Stimulated activated CD4-positive, alpha-beta T cell treated with anti-CD3 and anti-CD28 coated beads, Interleukin-15, amount 100 ng/mL, for 48 hours (primary cell): ENCODE measurements at places on chromosomes 3 and 15.

DNA sequence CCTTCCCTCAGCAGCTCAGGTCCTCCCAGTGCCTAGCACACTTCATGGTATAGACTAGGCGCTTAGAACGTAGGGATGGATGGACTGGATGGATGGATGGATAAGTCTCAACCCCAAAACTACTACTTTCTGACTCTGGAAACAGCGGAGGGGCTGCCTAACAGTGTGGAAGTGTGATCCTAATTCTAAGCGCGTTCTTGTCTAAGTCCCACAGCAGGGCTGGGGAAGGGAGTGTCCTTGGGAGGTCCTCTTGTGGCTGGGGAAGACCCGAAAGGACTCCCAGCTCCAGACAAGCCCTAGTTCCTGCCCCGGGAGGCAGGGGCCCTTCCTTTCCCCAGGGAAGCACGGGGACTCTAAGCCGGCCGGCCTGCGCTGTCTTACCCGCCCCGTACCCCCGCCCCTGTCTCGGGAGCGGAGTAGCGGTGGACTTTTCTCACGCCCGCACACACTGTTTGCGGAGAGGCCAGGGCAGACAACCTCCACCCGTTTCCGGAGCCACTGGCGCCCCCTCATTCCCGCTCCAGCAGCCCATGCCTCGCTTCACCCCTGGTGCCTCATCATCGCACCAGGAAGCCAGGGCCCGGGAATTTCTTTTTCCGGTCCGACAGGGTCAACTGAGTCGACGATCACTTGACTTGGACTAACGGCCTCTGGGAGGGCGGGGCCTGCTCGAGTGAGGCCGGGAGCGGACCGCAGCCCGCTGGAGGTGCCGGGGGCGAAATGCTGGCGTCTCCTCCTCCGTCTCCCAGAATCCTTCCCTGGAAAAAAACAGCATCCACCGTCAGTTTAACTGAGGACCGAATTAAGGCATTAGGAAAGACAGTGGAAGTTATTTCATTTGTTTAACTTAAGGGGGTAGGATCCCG, 133.3 kb downstream of the TBC1D2B start:
- peak; percentile 27 for DNase-seq

DNA sequence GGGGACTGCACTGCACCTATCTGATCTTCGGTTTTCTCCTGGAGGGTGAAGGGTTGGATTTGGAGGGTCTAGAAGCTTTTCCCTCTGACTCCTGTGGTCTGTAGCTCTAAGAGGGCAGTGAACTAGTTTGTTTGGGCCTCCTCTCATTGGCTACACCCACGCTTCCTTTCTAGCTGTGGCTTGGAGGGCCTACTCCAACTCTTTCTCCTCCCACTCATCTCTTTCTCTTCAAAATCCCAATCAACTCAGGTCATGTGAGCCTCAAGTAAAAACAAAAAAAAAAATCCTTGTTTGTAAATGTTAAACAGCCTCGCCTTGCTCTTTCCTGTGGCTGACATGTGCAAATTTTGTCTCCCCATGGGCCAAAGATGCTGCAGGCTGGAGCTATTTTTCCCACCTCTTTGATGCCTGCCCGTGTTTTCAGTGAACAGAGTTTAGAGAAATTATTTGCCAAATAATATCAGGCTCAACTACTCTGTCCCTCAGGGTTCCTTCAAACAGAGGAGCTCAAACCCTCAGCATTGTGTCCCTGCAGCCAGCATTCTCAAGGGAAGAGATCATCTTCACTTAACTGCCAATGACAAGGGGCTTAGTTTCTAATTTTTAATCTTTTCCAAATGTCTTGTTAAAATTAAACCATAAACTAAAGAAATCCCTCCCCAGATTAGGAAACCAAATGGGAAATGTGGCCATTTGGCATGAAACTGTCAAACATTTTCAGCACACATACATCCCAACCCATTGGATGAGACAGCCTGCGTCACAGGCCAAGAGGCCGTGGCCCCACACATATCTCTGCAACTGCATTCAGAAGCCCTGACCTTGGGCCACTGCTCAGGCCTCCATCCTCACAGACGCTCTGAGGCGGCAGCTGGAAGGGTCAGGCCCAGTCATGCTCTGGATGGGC, 114.8 kb upstream of the THBS1 start:
- no peak for DNase-seq

GRCh38 chr15:34335176-34336032, 2.2 kb downstream of the SLC12A6 start:
- no peak for DNase-seq

GRCh38 chr3:144189044-144189443, 217.4 kb downstream of the DIPK2A start:
- DNase-seq = no peak

GRCh38 chr3:142735462-142735861, 11.6 kb downstream of the TRPC1 start:
- DNase-seq = no peak

DNA sequence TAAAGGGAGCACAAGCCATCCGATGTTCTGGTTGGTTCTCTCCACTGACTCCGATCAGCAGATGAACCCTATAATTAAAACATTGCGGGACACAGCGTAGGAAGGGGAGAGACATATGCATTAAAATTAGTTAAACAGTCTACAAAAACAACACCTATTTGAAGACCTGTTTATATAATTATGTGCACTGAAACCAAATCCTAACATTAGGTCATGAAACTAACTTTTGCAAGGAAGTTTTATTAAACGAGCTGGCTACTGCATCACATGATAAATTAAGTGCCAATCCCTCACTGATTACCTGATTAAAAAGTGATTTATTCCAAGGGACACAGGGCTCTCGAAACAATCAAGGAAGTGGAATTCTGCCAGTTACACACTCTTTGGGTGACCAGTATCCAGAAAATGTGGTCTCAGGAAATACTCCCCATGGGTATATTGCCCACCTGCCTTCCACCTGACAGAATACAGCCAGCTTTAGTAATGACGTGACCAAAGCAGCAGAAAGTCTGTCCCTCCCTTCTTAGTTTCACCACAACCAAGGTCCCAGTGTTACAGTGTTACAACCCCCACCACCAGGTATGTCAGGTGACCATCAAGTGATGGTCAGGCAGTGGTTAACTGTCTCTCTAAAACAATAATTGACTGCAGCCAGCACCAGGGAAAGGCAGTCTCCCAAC, 69.5 kb downstream of the HERC1 start:
- DNase-seq = no peak

DNA sequence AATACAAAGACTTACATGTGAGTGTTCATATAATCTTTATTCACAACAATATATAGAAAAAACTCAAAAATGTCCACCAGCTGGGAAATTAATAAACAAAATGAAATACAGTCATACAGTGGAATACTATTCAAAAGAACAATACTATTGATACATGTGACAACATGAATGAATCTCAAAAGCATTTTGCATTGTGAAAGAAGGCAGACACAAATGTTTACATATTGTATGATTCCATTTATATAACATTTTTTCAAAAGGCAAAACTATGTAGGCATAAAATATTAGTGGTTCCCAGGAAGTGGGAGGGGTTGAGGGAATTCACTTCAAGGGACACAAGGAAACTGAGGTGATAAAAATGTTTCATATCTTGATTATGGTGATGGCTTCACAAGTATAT, 303.2 kb downstream of the CTNNB1 start:
- DNase-seq = no peak
